Midbrain (tissue), 1 donor: ENCODE measurements at places on chromosomes 12 and 14.

DNA sequence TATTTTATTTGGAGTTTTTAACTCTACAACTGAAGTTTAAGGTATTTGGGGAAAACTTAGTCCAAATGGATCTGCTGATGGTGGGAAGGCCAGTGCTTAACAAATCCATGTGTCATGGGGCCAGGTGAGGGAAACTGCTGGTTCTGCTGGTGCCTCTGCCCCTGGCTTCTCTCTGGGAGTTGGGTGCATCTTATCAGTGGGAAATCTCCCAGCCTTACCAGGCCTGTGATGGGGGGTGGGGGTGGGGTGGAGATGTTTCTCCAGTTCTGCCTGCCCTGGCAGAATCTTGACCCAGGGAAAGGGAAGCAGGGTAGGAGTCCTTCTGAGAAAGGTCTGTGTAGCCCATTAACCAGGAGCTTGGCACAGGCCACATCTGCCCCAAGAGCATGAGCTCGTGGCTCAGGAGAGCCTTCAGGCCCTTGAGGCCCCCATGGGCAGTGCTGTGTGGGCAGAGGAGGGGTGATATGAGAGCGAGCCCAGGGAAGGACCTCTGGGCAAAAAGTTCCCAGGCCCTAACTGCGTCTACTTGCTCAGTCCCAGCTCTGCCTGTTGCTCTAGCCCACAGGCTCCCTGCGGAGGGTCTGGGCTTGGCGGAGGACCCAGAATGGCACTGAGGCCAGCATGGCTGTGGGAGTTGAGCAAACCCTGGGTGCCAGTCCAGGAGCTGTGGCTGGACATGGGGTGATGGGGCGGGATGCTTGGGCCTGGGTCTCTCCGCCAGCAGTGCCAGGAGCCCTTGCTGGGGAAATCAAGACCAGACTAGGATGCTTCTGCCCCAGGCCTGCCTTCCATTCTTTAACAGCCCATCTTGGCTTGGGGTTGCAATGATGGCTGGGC, 18.2 kb downstream of the VASH1 start:
- no peak for DNase-seq

DNA sequence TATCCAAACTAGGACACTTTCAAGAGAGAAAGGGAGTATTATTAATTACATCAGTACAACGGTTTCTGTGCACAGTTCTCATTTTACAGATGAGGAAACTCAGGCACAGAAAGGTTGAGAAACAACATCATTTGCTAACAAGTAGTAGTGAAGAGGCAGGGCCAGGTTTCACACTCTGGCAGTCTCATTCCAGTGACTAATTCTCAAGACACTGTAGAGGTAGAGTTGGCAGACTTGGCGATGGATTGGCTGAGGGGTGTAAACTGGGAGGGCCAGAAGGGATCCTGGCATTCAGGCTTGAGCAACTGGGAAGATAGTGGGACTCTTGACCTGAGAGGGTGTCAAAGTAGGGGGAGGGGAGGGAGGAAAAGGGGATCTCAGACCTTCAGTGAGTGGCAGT, 73.8 kb upstream of the BDKRB2 start:
- no peak for DNase-seq

- DNase-seq, result peak; percentile 15
Measured at GRCh38 chr14:23362200-23362599, 2.8 kb downstream of the EFS start.

DNA sequence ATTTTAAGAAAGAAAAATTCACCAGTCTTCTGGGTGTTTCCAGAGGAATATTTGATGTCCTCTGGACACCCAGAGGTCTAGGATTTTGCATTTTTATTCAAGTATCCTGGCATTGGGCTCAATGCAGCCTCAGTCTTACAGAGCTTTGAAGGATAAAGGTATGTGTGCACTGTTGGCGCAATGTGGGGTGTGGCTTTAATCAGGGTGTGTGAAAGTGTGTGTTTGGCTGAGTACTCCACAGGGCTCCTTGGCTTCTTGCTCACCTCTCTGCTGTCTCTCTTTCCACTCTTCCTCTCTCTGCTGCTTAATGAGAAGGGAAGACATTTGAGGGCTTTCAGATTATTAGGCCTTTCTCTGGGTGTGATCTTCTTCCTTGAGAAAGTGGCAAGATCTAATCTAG, 193.3 kb upstream of the CCND2 start:
- no peak for DNase-seq

DNA sequence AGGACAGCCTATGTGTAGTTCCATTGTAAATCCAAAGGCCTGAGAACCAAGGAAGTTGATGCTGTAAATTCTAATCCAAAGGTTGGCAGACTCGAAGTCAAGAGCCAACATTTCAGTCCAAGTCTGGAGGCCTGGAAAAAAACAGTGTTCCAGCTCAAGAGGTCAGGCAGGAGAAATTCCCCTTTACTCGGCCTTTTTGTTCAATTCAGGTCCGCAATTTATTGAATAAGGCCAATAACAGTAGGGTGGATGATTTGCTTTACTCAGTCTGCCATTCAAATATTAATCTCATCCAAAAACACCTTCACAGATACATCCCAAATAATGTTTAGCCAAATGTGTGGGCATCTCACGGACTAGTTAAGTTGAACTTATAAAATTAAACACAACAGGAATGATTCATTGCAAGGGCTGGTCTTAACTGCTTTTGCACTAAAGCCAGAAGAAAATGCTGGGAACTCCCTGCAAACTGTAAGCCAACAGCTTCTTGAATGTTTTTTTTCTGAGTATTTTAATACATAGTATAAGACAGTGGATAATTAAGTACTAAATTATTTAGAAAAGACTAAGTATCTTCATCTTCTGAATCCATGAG, 197.4 kb upstream of the GARIN6 start:
- no peak for DNase-seq

GRCh38 chr12:40192704-40193255, 32.0 kb upstream of the LRRK2 start:
- DNase-seq, result no peak

- no peak for DNase-seq
Measured at GRCh38 chr14:25215607-25216006, 165.7 kb upstream of the STXBP6 start.

DNA sequence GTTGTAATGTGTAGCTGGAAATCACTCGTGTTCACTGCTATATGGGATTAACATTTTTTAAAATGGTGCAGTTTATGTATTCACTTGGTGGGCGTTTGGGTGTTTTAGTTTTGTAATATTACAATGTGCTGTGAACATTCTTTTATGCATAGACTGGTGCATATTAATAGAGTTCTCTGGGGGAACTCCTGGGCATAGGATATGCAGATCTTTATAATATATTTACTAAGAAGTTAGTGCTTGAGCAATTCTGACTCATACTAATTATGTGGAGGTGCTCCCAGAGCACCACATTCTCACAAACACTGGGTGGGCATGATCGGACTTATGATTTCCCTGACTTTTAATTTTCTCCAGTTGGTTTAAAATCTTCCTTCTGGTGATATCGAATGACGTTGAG, 342.3 kb downstream of the PDZRN4 start:
- DNase-seq, result no peak

- DNase-seq, result no peak
Measured at GRCh38 chr14:55412676-55413075, 1.0 kb upstream of the ATG14 start.

GRCh38 chr14:88130057-88130432, 125.1 kb downstream of the GPR65 start:
- no peak for DNase-seq

DNA sequence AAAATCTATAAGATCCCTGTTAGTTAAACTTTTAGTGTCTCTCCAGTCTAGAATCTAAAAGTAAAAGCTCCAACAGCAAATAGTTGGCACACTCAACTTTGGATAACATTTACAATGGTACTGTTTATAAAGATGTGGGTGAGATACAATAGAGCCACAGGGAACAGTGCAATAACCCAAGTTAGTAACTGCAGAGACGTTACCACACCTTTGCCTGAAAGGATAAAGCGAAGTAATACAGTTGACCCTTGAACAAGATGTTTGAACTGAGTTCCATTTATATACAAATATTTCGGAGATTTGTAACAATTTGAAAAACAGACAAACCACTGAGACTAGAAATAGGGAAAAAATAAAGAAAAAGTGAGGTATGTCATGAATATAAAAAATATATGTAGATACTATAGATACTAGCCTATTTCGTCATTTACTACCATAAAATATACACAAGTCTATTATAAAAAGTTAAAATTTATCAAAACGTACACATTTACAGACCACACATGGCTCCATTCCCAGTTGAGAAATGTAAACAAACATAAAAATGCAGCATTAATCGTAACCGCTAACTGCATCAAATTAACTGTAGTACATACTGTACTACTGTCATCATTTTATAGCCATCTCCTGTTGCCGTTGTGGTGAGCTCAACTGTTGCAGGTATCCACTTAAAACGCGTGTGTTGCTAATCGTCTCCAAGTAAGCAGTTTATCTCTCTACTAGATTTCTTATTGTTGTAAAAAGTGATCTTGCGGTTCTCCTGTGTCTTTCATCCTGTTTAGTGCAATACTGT, 56.5 kb upstream of the HIF1A start:
- no peak for DNase-seq

- no peak for DNase-seq
Measured at GRCh38 chr12:71642264-71642663, 21.4 kb downstream of the ZFC3H1 start.

- no peak for DNase-seq
Measured at GRCh38 chr14:99201351-99202073, 70.5 kb downstream of the BCL11B start.

GRCh38 chr14:61203081-61203753, 77.9 kb downstream of the TMEM30B start:
- no peak for DNase-seq

DNA sequence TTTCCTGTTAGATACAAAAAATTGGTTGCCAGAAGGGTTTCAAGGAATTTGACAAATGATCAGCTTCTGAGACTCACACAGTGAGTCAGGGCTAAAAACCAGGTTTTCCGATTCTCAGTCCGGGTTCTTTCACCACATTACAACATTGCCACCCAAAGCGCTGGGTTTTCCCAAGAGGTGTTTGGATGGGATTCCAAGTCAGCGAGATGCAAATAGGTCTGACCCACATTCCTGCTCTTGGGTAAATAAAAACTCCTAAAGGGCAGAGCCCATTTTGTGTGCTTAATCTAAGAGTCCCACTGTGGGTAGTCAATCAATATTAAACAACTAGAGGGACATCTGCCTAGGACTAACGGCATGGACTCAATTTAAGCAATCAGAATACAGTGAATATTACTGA, 5.4 kb upstream of the RIC8B start:
- DNase-seq, result peak; percentile 25

GRCh38 chr12:52258335-52258901, 16.0 kb upstream of the KRT86 start:
- DNase-seq, result no peak

DNA sequence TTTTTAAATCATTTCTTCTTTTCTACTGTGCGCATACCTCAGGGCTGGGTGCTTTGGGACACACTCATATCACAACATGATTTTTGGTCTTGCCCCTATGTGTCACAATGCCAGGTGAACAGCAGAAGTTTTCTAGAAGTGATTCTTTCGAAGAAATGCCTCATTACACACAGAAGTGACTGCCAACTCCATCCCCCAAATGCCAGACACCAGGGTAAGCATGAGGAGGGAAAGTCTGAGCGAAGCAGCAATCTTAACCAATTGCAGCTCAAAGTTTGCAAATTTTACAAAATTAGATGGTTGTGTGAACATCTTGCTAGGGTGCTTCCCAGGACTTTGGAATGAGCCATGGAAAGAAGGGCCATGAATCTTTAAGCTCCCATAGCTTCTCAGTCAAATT, 87.3 kb upstream of the PLEKHA5 start:
- no peak for DNase-seq

GRCh38 chr12:88516811-88517210, 63.5 kb downstream of the KITLG start:
- no peak for DNase-seq

- DNase-seq, result no peak
Measured at GRCh38 chr12:24519759-24520158, 429.1 kb downstream of the BCAT1 start.

GRCh38 chr12:2244013-2244861, 191.4 kb downstream of the CACNA1C start:
- no peak for DNase-seq

DNA sequence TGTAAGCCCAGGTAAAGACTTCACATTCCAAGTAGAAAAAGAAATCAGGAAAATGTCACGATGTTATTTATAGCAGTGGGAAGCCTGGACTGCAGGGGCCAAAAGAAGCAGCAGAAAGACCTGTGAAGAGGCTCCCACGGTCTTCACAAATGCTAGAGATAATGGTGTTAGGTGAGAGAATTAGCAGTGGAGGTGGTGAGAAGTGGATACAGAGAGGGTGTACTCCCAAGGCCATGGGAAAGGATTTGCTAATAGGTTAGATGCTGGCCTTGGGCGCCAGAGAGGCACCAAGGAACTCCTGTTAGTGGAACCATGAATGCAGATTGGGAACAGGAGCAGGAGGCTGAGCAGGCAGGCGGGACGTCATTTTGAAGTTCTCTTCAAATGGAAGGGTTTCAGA, 386.1 kb downstream of the C12orf75 start:
- no peak for DNase-seq

DNA sequence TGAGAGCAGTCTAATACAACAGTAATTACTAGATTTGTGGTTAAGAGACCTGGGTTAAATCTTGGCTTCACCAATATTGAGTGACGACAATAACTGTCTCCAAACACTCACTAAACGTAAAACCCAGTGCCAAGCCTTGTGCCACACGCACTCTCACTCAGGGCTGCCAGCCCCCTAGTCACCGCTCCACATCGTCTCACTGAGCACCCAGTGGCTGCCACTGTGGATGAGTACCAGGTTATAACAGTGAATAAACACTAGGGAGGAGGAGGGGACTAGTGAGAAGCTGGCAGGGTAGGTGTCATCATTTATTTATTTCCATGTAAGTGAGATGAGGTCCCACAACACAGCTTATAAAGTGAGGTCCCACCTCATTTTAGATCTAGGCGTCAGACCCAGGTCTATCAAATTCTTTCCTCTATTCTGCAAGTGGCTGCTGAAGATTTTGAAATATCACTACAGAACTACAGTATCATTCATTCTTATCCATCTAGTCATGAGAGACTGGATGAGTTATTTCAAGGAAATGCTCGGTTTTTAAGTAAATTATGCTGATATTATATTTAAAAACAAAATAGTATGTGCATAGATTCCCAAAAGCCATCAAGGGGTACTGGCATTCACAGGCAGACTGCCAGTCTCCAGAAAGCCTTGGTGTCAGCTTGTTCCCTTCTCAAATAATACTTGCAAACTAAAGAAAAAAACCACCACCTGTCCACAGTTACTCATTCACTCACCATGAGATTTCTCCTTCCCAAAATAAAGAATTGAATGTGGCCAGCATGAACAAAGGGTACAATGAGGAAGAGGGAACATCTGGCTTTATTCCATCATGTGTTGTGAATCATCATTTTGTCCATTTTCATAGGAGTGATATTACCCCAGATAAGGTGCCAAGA, 84.0 kb downstream of the PTPN21 start:
- DNase-seq, result no peak

DNA sequence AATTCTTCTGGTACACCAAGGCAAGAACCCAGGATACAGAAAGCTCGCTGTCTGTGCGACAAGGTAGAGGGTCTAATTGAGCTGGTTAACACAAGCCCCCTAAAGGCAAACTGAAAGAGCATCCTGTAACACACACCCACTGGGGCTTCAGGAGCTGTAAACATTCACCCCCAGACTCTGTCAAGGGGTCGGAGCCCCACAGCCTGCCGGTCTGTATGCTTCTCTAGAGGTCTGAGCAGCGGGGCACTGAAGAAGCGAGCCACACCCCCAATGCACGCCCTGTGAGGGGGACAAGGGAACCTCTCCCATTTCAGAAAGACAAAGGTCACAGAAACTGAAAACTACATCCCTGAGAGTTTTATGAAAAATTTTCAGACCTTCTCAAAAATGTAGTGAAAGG, 1.3 kb upstream of the IPO8 start:
- DNase-seq, result no peak

GRCh38 chr14:34623506-34623905, 6.4 kb downstream of the SNX6 start:
- DNase-seq, result no peak
